ENCODE measurements at places on chromosomes 11 and 22.

DNA sequence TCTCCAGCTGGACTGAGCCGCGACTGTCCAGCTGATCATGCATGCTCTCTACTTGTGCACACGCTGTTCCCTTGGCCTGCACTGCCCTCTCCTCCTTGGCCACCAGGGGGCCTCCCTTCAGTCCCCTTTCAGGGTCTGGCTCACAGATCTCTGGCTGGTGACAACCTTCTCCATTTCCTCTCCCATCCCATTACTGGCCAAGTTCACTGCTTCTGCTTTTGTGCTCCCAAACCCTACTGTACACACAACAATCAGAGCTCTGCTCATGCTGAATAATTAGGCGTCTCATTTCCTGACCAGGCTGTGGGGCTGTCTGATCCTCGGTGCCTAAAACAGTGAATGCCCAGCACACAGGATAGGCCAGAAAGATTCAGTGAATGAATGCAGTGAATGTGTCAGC is 224.0 kb upstream of the NARS2 start:
- peak; percentile 43 for DNase-seq

DNA sequence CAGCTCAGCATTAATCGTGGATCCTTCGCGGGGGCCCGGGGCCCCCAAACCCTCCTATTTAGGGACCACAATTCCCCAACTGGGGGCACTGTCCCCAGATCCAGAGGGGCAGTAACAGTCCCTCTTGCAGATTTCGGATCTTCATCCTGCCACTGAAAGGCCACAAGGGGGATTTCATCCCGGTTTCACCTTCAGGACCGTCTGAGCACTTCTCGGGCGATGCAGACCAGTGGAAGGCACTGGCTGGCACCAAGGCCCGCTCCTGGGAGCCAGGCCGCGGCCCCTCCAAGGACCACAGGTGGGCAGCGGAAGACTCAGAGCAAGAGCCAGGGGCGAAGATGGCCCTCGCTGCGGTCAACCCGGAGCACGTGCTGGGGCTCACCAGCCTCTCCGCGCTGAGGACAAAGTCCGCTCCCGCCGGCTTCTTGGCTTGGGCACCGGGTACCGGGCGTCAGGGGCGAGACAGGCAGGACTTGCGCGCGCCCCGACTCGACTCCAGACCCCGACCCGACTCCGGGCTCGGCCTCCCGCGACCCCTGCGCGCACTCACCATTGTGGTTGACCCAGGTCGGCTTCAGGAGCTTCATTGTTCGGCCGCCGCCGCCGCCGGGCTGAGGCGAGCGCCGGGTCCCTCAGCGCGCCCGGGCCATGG is 517 bp downstream of the HIRA start:
- peak; percentile 9 for DNase-seq

- DNase-seq, result peak; percentile 39
Measured at GRCh38 chr11:5600374-5600851, 4.0 kb downstream of the TRIM6 start.

GRCh38 chr22:39534591-39535356 is 2.2 kb upstream of the RPS19BP1 start:
- peak; percentile 74 for DNase-seq

- DNase-seq, result peak; percentile 52
Measured at GRCh38 chr22:46613606-46614021, 6.6 kb upstream of the GRAMD4 start.

- DNase-seq, result no peak
Measured at GRCh38 chr22:43802897-43803495, 9.1 kb downstream of the EFCAB6 start.

DNA sequence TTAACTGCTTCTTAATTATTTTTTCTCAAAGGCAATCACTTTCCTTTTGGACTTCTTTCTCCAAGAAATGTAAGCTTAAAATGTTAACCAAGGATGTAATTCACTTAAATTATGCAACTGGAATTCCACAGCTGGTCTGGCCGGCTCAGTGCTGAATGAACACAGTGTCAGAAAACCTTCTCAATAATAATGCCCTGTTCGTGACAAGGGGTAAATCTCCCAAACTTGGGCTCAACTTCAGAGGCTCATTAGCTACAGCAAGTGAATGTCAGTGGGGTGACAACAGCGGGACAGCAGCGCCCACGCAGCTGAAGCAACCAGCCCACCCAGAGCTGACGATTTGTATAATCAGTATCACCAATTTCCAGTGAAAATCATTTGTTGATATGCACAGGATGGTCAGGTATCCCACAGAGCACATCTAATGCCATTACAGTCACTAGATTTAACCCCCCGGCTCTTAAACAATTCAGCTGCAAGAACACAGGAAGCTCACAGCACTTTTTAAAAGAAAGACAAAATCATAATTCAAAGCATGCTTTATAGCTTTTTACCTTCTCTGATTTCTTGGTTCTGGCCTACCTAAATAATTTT is 704.8 kb downstream of the DLG2 start:
- no peak for DNase-seq

- DNase-seq, result no peak
Measured at GRCh38 chr22:38924347-38924952, 33.0 kb upstream of the APOBEC3A start.

DNA sequence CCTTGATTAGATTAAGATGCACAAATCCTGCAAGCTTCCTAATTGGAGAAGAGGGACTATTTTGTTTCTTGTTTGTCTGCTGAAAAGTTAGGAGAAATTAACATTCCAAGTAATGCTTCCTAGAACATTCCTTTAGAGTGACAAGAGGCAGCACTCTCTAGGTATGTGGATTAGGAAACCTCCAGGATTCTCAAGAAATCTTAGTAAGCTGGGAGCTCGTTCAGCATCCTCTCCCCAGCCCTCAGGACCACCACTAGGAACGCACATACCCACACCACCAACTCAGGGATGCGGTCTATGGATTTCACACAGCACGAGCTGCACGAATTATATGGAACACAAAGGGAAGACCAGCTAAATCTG is 52.9 kb downstream of the NCAPD3 start:
- no peak for DNase-seq

- DNase-seq, result no peak
Measured at GRCh38 chr11:14356342-14356741, 2.6 kb downstream of the RRAS2 start.

DNA sequence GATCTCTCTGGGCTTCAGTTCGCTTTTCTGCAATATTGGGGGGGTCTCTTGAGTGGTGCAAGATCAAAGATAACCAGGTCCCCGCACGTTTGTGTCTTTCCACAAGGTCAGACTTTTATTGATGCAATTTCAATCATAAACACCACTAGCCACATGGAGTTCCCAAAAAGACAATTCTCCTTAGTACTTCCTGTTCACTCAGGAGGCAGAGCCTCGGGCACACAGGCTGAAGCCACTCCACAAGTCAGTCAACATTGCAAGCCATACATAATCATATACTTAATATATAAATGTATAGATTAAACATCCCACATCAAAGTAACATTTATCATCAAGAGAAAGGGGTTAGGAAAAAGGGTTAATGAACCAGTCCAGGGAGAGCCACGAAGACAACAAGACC is 12.0 kb downstream of the ST14 start:
- no peak for DNase-seq

- no peak for DNase-seq
Measured at GRCh38 chr11:32425761-32426160, 9.6 kb downstream of the WT1 start.

- no peak for DNase-seq
Measured at GRCh38 chr11:21053466-21053865, 384.1 kb downstream of the NELL1 start.

DNA sequence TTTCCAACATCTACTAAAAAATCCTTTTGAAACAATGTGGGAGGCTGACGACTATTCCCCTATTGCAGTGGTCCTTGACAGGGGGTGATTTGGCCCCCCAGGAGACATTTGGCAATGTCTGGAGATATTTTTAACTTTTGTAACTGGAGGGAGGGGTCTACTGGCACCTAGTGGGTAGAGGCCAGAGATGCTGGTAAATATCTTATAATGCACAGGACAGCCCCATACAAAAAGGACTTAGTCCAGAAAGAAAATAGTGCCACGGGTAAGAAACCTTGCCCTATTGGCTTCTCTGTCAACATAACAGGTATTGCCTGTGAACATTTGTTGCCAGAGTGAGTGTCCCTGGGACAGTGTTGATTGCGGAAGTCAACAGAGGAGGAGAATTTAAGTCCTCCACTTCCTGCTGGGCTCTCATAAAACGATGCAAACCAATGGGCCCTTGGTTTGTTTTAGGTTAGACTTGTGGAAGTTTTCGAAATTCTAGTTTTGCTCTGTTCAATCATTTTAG is 101.6 kb downstream of the MAML2 start:
- no peak for DNase-seq

DNA sequence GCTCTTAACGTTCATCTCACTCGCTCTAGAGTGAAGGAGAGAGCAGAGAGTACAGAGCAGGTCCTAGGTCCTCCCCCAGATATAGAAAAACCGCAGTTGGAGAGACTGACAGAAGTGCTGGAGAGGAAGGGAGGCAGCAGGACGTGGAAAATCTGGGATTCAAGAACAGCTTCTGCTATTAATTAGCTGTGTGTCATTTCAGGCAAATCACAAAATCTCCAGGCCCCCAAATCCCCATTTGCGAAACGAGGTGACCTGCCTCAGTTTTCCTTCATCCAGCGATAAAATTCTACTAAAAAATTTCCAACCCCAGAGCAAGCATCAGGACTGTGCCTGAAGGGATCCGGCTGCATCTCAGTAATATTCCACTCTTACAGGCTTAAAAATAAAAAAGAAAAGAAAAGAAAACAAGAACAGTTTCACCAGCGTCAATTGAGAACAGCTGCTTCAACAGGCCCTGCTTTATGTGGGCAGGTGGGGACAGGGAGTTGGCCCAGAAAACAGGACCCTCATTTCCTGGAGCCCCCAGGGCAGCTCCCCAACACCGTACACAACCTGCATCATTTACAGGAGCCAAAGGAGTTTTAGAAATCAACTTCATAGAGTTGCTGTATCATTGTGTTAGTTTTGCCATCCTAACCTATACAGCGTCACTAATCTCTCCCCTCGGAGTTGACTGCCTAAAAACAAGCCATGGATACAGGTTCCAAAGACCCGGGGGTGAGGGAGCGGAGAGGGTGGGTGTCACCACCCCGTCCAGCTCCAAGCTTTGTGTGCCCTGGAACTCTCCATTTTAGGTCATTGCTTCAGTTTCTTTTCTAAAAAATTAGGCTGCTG is 2.3 kb upstream of the MALAT1 start:
- peak; percentile 17 for DNase-seq

DNA sequence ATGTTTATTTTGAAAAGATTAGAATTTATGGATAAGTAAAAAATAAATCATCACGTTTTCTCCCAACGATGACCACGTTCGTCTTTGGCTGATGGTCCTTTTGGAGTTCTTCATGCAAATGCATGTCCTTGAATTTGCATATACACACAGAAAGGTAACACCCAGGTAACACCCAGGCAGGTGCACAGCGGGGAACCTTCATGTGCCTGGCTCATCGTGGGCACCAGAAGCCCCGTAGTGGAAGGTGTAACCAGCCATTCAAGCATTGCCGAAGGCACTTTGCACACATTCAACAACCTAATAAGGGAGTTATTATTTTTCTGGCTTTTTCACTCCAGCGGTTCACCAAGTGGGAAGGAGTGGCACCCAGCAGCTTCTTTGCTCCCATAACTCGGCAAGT is 404.6 kb downstream of the TBC1D22A start:
- DNase-seq, result no peak

DNA sequence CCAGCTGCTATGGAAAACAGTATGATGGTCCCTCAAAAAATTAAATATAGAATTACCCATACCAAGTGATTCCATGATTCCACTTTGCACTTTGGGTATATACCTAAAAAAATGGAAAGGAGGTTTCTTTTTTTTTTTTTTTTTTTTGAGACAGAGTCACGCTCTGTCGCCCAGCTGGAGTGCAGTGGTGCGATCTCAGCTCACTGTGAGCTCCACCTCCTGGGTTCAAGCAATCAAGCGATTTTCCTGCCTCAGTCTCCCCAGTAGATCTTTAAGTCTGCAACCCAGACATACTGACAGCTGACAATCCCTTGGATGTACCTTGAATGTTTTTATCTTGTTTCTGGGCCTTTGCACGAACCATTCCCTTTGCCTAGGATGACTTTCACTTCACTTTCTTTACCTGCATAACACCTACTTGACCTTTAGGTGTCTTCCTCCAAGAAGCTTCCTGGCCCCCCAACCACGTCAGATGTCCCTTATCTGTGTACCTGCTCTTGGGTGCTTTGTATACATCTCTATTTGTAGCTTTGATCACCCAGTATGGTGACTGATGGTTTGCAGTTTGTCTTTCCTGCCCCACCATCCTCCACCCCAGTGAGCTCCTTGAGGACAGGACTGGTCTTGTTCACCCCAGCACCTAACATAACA is 11.6 kb downstream of the UCP3 start:
- no peak for DNase-seq

DNA sequence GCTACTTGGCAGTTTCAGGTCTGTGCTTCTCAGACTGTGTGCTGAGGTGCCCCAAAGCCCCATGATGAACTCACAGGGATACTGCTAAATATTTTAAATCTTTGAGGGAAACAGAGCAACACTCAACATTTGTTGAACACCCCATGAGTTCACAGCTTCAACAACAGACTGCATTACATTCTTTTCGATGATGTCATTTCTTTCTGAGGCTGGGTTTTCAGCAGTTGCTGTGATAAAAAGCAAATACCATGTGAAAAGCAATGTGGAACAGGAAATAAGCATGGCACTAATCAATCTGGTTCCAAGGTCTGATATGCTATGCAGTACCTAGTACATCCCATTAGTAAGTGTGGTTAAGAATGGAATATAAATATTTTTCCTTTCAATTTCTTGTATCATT is 82.7 kb downstream of the RPL27A start:
- DNase-seq, result no peak

GRCh38 chr22:41544671-41545476 is 604 bp upstream of the POLR3H start:
- no peak for DNase-seq

GRCh38 chr11:34427186-34427805 is 11.4 kb upstream of the CAT start:
- DNase-seq, result no peak

GRCh38 chr22:47629273-47629711 is 866.8 kb downstream of the TBC1D22A start:
- no peak for DNase-seq

DNA sequence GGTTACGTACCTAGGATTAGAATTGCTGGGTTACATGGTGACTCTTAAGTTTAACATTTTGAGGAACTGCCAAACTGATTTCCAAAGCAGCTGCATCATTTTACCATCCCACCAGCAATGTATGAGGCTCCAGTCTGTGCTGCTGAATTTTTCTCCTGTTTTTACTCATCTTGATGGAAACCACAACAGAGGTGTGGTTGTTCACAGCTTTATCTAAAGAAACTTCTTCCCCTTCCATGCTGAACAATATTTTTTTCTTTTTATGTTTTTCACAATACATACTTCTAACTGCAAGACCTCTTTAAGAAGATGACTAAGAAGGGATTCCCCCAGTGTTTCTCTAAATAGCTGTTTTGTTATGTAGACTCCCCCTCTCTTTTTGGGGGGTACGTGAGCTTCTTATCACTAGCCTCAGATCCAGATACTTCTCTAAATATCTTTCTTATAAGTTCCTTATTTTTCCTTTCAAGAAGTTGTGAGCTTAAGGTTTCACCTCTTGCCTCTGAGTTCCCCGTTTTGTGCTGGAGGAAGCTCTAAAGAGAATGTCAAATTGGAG is 24.0 kb downstream of the TCP11L1 start:
- peak; percentile 82 for DNase-seq

Measured in T-helper 2 cell (primary cell).